Tongue (tissue), 3 donors: ENCODE measurements at places on chromosomes 13 and 19. TPM values are rescaled to one million over a fixed set of nuclear protein-coding genes. Genes with fewer than 3 reads are reported as not detected.

DUXA gene
- total RNA-seq, result not detected

TEX101 gene
- total RNA-seq, result not detected

DNA sequence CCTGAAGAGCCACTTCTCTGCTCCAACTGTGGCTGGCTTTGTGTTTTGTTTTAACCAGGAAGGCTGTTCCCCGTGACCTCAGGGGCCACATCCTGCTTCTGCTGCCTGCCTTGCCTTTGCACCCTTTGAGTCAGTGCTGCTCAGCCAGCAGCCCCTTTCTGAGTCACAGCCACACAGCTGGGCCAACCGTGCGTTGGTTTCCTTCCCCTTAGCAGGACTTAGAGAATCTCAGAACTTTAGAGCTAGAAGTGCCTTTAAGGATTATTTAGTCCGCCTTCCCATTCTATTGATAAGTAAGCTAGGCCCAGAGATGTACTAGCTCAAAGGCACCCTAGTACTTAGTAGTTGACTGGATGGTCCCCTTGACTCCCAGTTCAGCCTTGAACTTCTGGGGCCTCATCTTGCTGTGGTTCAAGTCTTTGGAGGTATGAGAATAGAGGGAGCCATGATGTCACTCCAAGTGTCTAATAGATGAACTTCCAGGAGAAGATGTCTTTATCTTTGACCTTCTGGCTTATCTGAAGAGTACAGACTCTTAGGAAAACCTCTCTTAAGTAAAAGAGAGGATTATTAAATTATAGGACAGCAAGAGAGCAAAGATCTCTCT lies 8.0 kb downstream of the RGCC start:
- no peak for DNase-seq

- no peak for DNase-seq
These were observed 2.1 kb upstream of the PNMA8B start for GRCh38 chr19:46497773-46498172.

GRCh38 chr19:4067396-4068046 lies 822 bp upstream of the ZBTB7A start:
- DNase-seq, result peak; percentile 42

ZNF559 gene
- total RNA-seq, result 29.2 TPM

DNA sequence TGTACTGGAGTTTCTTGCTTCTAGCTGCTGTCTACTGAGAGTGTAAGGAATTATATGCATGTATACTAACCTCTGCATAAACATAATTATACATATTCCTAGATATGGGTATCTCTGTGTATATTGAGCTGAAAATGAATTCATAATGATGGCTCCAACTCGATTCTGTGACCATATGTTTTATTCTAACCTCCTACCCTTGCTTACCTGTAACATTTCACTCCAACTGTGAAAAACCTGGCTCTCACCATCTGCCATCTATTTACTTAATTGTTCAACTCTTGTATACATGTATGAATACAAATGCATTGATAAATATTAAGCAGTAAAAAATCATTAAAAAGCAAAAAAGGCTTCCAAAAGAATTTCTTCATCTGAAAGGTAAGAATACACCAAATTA lies 1729.5 kb upstream of the SPRY2 start:
- no peak for DNase-seq

GRCh38 chr13:97023117-97023516 lies 28.8 kb upstream of the OXGR1 start:
- peak; percentile 26 for DNase-seq

BEST2 gene
- not detected for total RNA-seq
